ENCODE measurements at places on chromosomes 16 and 17.

DNA sequence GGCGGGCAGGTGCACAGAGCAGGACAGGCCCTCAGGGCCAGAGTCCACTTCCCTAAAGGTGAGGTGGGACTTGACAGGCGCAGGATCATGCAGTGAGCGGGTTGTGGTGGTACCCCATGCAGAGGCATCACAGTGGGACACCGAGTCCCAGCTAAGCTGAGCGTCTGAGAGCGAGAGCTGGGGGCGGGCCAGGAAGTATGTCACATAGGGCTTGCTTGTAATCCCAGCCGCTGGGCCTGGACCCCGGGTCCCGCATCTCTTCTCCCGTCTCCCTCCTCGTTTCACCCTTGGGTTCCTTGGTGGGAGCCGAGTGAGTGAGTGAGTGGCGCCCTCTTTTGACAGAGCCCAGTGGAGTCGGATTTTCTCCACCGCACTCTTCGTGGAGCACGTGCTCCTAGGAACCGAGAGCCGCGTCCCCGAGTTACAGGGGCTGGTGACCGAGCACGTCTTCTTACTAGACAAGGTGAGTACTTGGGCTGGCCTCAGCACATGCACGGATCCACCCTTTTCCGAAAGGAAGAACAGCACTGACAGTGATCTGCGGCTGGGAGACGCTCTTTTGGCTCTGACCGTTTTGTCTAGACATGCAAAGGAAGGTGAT is 50.8 kb upstream of the ENDOV start:
- DNase-seq = peak; percentile 75

DNA sequence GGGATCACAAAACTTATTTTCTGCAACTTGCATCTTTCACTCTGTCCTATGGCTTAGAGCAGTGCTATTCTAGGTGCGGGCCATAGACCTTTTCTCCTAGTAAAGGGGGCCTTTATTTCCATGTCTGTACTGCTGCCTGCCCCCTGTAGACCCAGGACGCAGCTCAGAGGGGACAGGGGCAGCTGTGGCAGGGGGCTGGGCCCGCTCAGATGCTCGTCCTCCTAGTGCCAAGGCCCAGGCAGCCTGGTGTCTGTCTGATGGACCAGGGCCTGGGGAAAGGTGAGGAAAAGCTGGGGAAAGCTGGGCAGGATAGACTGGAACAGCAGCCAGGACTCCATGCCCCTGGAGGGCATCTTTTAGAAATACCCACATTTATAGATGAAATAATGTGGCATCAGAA is 25.6 kb downstream of the VAC14 start:
- DNase-seq = no peak

GRCh38 chr17:80259457-80260068 is 1.1 kb upstream of the RNF213 start:
- DNase-seq = no peak

- DNase-seq = no peak
Observed at GRCh38 chr17:68207651-68208253, 40.1 kb upstream of the AMZ2 start.

- no peak for DNase-seq
Observed at GRCh38 chr16:12027558-12028287, 51.2 kb downstream of the SNX29 start.

DNA sequence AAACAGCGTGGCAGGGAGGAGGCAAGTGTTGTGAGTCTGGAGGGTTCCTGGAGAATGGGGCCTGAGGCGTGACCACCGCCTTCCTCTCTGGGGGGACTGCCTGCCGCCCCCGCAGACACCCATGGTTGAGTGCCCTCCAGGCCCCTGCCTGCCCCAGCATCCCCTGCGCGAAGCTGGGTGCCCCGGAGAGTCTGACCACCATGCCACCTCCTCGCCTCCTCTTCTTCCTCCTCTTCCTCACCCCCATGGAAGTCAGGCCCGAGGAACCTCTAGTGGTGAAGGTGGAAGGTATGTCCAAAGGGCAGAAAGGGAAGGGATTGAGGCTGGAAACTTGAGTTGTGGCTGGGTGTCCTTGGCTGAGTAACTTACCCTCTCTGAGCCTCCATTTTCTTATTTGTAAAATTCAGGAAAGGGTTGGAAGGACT is at the start of gene CD19:
TSS of gene CD19 (plus strand) at position 171 of the 425 bp plus-strand sequence. CDS start at position 201, 30 bp downstream.
- no peak for DNase-seq

- peak; percentile 65 for DNase-seq
Observed at GRCh38 chr16:12906271-12906670, 4.9 kb downstream of the SHISA9 start.

GRCh38 chr17:4942760-4943508 is 2.9 kb downstream of the RNF167 start:
- no peak for DNase-seq

DNA sequence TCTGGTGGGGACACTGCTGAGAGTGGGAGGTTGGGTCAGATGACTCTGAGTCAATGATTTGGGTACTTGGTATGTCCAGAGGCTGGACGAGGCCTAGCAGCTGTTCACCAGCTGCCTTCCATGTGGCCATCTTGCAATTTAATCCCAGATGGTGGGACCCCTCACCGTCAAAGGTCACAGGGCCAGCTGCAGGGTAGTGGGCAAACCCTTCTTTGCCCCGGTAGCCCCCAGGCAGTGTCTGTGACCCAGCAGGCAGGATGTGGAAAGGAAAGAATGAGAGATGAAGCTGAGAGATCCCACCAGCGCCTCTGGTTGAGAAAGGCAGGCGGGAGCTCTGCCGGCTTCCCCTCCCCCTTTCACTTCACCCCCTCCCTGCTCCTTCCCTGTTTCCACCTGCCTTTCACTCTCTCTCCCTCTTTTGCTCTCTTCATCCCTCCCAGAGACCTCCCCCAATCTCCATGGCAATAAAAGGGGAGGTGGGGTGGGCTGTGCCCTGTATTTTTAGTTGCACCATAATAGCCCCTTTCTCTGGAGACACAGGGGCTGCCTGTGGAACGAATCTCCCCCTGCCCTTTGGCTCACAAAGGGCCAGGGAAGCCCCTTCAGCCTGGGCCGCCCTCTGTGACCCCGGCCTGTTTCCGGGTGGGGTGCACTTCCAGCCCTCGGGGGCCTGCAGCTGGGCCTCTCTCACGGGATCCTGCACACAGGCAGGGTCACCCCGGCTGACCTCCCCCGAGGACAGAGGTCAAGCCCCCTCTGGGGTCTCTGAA is 20.2 kb downstream of the CDK5RAP3 start:
- DNase-seq = no peak

DNA sequence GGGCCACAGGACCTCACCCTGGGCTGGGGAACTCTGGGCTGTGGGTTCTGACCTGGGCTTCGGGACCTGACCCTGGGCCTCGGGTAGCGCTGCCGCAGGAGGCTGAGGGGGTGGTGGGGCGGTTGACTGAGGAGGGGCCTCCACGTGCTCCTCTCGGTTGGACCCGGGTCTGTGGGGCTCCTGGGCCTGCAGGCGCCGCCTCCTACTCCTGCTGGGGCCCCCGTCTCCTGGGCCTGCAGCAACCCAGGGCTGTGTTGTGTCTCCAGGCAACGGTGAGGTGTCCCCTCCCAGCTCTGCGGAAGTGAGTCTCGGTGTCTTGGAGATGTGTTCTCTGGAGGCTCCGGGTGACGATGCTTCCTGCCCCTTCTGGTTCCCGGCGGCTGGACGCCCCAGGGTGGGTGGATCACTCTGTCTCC is 41.5 kb upstream of the GNG13 start:
- no peak for DNase-seq

GRCh38 chr16:59210955-59211541 is 476.9 kb upstream of the GOT2 start:
- peak; percentile 93 for DNase-seq

DNA sequence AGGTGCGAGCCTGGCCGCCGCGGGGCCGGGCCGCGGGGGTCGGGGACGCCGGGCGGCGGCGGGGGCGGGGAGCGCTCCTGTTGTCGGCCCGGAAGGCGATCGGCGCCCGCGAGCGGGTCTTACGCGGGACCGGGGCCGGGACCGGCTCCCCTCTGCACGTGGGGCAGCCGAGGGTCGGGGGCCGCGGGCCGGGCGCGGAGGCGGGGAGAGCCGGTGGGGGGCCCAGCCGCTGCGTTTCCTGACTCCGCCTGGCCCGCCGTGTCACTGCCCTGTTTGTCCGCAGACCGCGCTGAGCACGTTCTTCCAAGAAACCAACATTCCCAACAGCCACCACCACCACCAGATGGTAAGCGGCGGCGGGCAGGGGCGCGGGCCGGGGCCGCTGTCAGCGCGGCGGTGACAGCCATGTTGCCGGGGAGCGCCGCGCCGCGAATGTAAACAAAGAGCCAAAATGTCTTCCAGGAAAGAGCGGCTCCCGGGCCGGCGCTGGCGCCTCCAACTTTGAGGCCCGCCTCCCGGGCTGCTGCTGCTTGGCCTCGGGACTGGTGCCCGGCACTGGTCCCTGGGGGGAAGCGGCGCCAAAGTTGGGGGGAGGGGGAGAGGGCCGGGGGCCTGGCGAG is 586 bp downstream of the UBALD2 start:
- DNase-seq = peak; percentile 84

- no peak for DNase-seq
Observed at GRCh38 chr17:35808240-35808961, 883 bp upstream of the TAF15 start.
